ENCODE measurements at places on chromosomes 2 and 18.

GRCh38 chr2:197673606-197674005 is 1.8 kb downstream of the RFTN2 start:
- DNase-seq: no peak

DNA sequence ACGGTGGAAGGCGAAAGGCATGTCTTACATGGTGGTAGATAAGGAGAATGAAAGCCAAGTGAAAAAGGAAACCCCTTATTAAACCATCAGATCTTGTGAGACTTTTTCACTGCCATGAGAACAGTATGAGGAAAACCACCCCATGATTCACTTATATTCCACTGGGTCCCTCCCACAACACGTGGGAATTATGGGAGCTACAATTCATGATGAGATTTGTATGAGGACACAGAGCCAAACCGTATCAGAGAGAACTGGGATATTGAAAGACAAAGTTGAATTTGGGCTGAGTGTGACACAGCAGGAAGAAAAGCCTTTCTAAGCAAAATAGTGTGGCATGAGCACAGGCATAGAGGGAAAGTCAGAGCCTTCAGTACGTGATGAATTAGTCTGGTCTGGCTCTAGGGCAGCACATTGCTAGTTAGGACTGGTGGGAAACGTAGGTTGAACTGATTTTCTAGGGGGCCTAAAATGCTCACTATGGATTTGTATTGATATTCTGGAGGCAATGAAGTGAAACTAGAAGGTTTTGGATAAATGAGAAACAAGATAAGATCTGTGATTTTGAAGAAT is 84.8 kb upstream of the RND3 start:
- DNase-seq: no peak

DNA sequence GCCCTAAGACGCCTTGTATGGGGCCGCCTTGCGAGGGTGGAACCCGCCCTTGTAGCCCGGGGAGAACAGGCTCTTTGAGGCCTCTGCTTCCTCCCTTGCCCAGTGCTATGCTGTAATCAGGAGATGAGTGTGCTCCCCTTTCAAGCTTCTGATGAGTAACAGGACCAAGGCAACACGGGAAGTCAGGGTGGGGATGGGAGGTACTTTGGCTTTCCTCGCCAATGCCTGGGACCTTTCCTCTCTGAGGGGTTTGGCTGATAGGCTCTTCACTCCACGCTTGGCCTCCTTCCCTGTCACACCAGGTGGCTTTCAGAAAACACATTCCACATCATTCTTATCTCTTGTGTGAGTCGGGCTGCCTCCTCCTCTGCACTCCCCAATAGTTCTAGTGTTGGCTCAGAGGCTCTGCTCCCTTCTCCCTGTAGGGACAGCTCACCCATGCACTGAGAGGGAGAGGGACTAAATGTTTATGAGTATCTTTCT is 223.7 kb upstream of the TRIB2 start:
- DNase-seq: no peak

DNA sequence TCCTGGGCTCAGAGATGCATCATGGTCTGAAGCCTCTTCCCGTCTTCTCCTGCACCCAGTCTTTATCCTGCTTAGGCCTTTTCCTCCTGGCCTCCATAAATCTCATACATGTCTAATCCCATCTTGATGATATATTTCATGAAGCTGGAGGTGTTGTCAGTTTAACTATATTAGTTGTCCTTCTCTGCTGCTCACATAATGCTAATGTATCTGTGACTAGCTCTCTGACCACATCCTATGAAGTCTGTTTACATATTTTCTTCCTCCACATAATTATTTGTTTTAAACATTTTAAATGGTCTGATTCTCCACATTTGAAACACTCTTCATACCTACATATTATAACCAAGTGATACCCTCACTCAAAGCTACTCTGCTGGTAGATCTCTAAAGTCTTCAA is 315.2 kb upstream of the RND3 start:
- no peak for DNase-seq

DNA sequence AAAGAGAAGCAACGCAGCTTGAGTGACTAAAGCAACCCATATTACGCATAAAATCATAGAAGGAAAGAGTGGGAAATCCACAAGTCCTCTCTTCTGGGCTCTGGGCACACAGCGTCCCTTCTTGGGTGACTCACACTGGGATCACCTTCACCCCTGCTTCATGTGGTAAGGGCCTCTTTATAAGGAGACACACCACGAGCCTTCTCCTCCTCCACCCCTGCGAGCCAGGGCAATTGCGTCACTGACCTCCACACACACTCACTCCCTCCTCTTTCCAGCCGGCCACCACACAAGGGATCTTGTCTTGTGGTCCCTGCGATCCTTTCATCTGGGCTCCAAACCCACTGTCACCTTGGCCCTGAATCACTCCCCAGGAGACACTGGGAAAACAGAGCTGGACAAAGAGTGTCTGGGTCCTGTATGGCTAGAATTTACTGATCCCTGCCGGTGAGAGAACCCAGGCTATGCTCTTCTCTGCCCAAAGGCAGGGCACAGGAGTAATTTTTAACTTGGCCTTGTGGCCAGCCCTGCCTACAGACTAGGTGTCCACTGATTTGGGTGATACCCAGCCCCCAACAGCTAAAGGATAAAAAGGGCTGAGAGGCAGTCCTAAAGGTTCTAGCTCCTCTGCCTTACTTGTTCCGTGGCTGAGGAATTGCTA is 35.3 kb downstream of the NHEJ1 start:
- DNase-seq: no peak

DNA sequence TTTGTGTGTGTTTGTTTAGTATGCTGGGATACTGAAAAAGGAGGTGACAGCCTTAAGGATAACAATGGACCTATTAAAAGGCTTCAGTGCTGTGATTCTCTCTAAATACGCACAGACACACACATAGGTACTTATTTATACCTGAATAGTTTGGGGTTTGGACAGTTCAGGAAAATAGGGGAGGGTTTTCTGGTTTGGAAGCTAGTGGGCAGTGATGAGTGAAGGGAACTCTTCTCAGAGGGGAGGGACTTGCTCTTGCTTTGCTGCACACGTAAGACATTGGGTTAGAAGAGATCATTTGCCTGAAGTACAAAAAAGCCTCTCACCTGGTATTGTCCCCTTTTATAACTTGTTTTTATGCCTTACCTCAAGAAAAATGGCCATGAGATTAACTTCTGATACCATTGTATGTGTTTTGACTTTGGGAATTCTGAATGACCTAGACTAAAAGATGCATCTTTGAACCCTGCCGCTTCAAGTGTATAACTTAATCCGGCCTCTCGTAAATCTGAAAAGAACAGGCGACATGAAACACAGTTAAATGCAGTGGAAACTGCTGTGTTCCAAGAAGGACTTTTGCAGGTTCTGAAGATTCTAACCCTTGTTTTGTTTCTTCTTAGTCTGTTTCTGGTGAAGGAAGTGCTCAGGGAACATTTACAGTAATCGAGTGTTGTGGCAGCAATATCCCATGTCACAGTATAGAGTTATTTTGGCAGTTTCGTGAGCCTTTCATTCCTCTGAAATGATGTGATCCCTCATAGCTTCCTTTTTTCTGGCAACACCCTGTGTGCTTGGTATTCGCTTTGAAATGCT is 2.5 kb downstream of the CRIM1 start:
- no peak for DNase-seq

DNA sequence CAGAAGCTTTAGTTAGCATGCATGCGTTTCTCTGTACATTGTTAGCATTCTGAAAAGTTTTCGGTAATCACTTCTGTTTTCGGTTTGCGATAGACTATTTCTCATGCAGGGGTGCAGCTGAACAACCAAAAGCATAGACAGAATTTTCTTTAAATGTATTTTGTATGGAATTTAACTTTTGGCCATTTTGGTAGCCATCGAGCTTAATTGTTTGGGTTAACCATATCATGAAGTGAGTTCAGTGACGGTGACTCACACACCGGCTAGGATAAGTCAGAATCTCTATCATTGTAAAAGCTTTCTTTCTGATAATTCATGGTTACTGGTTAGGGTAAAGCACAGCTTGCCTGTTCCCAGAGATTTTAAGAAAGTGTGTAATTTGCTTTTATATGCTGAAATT is 107.2 kb downstream of the CD226 start:
- no peak for DNase-seq

Data from hematopoietic multipotent progenitor cell treated with erythropoietin and hydrocortisone succinate and interleukin-3 and kit ligand, for 17 days (in vitro differentiated cells).